ENCODE measurements at places on chromosomes 7 and 10.

- DNase-seq, result no peak
Measured at GRCh38 chr10:119509909-119510451, 32.5 kb downstream of the RGS10 start.

DNA sequence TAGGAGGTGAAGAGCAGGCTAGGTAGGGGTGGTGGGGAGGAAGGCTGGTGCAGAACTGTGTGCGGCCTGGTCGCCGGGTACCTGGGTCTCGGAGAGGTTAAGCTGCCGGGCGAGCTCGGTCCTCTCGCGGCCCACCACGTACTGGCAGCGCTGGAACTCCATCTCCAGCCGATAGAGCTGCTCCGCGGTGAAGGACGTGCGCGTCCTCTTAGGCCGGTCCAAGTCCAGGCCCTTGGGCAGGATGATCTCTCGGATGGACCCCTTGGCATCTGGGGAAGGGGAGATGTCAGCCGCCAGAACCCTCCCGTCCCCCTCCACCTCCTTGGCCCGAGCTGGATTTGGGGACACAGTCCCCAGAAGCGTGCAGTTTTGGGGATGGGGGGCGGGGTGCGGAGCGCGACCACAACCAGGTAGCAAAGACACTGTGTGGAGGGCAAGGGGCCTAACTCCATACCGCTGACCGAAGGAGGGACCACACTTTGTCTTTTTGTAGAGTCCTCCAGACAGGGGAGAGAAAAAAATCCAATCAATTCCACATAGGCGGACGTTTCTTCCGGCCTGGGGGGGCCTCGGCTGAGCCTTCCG, 1.6 kb downstream of the VAX1 start:
- DNase-seq, result no peak

DNA sequence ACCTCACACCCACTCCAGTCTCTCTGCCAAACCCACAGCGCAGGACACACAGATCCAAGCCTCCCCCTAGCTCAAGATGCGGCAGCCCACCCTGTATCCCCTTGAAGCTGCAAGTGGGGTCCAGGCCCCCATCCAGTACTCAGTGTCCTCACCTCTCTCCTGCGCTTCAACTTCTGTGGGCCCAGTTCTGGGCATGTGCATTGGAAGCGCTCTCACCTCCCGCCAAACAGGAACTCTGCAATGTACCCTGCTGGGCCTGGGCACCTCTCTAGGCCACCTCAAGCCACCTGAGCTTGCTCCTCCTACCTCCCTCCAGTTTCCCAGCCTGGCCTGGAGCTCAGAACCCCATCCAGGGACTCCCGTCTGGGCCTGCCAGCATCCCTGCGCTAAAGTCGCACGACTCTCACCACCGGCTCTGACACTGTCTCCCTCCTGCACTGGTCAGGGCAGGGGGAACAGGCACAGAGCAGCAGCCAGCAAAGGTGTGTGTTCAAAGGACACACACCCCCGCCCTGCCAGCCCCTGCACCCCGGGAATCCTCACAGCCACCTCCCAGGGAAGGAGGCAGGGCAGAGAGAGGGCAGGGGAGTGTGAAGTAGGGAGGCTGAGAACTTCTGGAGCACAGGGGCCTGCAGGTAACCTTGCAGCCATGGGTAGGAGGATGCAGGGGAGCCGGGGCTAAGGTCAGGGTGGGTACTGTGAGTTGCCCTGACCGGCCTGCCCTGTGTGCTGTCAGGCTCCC, 51.7 kb upstream of the MSMB start:
- DNase-seq, result no peak

GRCh38 chr10:62136931-62137330, 131.7 kb downstream of the RTKN2 start:
- no peak for DNase-seq

DNA sequence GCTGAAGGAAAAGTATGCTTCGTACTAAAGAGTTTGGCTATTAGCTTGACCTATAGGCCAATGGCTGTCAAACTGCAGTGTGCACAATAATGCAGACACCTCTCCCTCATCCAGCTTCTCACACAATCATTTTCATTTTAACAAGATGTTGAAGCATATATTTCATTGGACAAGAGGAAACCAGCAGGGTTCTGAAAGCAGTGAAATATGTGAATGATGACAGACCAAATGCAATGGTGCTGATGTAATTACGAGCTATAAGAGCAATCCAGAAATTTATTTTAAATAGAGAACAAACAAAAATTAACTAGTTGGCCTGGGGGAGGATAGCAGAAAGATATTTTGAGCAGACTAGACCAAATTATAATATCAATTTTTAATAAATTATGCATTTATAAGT, 331.5 kb upstream of the AKR1E2 start:
- DNase-seq, result no peak

DNA sequence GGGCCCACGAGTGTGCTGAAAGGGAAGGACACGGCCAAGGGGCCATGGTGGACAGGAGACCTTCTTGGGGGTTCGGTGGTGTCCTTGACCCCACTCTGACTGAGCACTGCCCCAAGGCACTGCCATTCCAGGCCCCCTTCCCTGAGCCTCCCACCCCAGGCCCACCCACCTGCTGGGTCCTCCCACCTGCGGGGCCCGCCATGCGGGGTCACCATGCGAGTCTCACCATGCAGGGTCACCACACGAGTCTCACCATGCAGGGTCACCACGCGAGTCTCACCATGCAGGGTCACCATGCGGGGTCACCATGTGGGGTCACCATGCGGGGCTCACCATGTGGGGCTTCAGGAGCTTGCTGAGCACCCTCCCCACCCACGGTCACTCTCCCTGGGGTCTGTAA, 76.3 kb downstream of the LHPP start:
- no peak for DNase-seq

- DNase-seq, result no peak
Measured at GRCh38 chr7:77537136-77537777, at the start of gene PTPN12. TSS of gene PTPN12 (plus strand) at chr7:77537295. CDS start at chr7:77537547, 252 bp downstream.

DNA sequence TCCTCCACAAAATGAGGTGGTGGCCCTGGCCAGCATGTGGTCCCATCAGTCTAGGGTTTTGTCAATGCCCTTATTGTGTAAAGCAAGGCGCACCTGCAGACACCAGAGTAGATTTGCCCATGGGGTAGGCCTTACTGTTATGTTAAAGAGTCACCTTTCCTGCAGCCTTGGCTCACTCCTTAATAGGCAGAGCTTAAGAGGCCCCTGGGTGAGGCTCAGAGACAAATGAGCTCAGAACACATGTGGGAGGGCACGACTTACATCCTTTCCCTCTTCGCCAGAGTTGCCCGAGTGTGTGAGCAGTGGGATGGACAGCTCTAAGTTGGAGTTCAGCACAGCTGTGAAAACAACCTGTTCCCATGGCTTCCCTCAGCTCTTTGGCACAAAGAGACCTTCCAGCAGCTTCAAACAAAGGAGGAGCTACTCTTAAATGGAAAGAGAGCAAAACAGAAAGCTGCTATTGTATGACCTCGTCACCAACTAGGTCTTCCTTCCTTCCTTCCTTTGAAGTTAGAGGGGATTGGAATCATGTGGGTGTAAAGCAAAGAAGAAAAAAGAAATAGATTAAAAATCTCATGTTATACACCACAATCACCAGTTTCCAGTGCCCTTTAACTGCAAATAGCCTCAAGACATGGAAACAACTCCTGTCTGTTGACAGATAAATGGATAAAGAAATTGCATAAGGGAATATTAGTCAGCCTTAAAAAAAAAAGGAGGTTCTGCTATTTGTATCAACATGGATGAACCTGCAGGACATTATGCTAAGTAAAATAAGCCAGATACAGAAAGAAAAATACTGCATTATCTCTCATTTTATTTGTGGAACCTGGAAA, 11.9 kb upstream of the XPNPEP1 start:
- DNase-seq, result peak; percentile 83

DNA sequence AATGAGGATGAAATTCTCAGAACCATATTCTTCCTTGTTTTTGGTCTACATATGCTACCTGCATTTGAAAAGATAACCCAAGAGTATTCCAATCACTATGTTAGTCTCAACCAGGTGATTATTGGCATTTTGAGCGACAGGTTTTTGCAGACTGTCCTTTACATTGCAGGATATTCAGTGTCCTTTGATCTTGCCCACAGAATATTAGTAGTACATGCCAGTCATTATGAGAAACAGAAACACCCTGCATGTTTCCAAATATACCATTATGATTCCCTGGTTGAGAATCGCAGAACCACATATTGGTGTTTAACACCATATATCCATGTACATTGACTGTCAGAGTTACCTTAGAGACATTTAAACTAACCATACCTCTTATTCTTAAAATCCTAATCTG, 30.6 kb downstream of the TMEM243 start:
- DNase-seq, result no peak

DNA sequence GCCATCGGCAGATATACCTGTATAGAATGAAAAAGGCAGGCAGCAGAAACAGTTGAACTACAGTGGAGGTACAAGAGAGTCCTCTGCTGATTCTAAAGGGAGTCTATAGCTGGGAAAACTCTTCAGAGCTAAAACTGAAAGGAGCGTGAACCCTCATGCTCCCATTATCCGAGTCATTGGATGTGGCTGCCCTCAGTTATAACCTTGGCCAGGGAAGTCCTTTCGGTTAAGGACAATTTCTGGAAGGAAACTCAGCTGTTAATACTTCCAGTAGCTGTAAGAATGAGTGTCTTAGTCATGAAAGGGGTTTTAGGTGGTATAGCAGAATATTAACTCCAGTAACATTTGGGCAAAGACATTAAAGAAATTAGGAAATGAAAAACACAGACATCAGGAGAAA, 14.6 kb upstream of the GNAT3 start:
- no peak for DNase-seq

DNA sequence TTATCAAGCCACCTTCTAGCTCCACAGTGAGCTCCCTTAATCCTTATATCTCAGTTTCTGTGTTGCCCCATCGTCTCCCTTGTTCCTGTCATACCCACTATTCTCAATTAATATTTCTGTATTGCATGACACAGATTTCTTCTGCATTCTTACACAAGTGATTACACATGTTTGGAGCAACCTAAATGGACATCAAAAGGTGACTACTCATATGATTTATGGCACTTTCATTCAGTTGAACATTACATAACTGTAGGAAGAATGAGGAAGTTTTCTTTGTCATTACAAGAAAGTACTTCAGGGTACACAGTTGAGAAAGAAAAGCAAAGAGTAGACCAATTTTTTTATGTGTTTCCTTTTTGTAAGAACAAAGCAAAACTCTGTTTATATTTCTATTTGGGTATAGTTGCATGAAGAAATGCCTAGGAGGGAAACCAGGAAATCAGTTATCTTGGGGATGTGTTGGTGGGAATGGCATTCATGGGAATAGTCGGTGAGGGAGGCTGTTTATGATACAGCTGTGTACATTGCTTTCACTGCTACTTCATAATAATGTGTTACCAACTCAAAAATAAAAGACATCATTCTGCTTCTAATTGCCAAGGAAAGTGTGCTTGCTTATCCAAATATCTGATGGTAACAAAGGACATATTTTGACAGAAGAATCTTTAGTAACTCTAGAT, 23.6 kb upstream of the PRSS37 start:
- peak; percentile 93 for DNase-seq

DNA sequence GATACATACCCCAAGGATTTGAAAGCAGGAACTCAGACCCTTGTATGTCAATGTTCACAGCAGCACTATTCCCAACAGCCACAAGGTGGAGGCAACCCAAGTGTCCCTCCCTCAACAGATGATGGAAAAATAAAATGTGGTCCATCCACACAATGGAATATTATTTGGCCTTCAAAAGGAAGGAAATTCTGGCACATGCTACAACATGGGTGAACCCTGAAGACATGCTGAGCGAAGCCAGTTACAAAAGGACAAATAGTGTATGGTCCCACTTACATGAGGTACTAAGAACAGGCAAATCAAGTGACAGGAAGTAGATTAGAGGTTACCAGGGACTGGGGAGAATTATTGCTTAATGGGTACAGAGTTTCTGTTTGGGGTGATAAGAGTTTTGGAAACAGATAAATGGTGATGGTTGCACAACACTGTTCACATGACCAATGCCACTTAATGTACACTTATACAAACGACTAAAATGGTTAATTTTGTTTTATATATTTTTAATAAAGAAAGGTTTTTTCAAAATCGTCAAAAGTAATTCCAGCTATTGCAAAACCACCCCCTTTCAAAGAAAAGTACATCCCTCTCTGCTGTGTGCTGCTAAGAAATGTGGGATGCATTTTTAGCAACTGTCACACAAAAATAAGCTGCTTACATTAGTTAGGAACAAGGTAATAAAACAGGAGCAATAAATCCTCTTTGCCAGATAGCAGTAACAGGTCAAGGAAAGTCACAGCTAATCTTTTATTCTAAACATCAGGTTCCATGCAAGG, 85.7 kb downstream of the GRB10 start:
- DNase-seq, result peak; percentile 20

DNA sequence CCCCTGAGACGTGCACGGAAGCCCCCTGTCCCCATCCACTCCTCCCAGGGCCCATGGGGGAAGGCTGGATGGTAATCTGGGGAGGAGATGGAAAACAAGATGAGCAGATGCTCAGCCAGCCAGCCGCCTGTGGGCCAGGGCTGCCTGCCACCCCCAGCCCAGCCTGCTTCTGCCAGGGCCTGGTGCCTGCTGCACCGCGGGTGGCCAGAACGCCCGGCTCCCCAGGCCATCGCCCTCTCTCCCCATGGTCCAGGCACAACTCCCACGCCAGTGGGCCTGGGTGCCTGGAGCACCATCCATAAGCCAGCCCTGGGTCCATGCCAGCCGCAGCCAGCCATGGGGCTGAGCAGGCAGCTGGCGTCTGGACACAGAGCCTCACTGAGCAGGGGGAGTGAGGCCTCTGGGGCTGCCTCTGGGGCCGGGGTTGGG, 57.2 kb upstream of the ELN start:
- DNase-seq, result no peak

- DNase-seq, result no peak
Measured at GRCh38 chr10:614139-614711, 75.2 kb downstream of the DIP2C start.

DNA sequence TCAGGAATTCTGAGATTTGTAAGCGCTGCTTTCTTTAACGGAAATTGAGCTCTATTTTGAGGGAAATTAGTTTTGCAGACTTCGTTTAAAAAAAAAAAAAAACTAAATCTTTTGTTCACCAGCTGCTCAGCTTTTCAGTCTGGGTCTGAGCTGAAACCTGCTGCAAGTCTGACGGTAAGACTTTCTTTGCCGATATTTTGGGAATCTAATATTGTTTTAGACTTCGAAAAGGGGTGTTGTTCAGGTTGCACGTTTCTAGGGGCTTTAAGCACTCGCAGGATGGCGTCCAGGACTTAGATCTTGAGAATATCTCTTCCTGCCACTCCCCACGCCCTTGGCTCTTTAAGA, 1.8 kb upstream of the MEOX2 start:
- no peak for DNase-seq
